ENCODE measurements at places on chromosomes 2 and 18.

GRCh38 chr18:38450876-38451275 is 885.3 kb upstream of the CELF4 start:
- peak; percentile 43 for DNase-seq

DNA sequence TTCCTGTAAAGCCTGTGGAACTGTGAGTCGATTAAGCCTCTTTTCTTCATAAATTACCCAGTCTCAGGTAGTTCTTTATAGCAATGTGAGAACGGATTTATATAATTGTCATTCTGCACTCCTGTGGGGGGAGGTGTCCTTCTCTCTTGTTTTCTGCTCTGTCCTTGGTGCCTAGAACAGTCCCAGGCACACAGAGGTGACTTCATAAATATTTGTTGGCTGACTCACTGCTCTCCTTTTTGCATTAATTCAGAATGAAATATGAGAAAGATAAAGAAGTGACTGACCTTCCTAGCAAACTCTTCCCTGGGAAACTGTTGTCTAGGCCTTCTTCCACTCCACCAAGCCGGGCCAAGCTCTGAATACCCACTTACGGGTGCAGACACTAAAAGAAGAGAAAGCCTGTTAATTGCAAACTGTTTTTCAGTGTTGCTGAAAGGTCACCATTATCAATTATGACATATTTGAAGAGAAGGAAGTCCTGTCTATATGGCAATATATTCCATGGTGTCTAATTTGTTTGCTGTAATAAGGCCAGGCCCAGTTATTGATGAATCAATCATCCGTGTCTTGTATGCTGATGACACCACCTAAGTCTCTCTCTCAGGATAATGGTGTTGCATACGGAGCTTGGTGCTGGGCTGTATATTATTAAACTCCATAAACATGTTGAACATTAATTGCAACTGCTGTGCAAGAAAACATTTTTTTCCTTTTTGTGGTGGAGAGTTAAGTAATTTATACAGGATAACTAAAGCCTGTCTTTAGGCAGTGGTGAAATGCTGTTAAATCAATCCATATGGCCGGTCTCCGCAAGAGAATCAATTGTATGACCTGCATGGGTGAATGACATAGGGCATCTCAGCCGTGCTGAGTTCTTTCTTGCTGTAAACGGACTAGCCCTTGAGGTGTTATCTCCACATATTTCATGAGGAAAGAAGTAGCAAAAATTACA is 567.5 kb downstream of the SLC4A3 start:
- peak; percentile 13 for DNase-seq

DNA sequence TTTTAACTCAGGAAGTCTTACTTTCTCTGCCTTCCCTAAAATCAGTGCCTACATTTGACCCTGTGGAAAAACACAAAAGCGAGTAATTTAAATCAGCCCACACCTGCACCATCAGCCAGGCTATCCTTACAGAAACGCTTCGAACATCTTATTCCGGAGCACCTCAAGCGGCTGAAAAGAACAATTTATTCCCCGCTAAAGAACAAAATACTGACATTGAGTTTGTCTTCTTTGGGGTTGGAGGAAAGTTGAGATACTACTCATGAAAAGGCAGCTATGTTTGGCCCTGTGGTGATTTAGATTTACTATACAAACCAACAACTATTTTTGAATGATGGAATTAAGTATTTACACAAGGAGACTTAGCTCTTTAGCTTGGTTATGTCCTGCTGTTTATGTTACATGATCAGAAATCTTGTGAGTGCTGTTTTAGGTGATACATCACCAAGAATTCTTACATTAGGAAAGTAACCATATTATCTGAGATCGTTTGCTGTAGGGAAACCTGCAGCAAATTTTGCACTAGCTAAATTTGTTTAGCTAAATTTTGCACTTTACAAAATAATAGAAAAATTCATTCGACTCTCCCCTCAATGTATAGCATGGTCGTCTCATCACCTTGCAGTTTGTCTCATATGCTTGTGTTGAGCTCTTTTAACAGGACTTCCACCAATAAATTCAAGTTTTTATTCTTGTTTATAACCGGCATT is 158.8 kb upstream of the SIX2 start:
- no peak for DNase-seq

GRCh38 chr2:21422050-21422449 is 298.3 kb downstream of the TDRD15 start:
- DNase-seq: no peak

- no peak for DNase-seq
These were observed 40.5 kb upstream of the HS6ST1 start for GRCh38 chr2:128358941-128359731.

DNA sequence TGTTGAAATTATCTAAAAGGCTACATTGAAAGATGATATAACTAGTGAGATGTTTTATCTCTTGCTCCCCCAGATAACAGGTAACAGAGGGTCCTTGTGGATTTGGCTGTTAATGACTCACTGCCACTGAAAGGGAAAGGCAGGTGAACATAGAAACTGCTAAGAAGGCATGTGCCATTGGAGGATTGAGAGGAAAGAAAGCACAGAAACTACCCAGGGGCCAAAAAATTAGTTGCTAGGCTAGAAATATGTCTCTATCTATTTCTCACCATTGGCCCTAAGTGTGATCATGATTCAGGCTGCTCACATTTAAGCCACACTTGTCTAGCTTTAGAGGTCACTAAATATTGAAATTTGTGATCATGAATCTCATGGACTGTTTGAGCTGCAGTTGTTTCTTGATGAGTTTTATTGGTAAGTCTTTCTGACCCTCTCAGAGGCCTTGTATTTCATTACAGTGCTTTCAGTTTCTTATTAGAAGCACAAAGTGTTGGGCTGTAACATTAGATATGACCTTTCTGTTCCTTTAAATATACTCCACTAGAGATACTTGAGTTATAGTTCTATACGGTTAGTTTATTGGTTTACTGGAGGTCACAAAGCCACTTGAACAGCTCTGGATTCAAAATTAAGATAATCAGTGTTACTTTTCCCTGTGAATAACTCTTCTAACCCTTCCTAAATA is 26.2 kb downstream of the NAB1 start:
- DNase-seq: no peak

- DNase-seq: no peak
These were observed 64.5 kb upstream of the CTLA4 start for GRCh38 chr2:203803053-203803429.

GRCh38 chr2:26346454-26347053 is at the start of gene ADGRF3:
Gene ADGRF3 (minus strand): TSS chr2:26346789. CDS start chr2:26346234, 555 bp downstream.
- DNase-seq: no peak

- peak; percentile 16 for DNase-seq
These were observed 27.6 kb downstream of the CELF4 start for GRCh38 chr18:37537868-37538525.

DNA sequence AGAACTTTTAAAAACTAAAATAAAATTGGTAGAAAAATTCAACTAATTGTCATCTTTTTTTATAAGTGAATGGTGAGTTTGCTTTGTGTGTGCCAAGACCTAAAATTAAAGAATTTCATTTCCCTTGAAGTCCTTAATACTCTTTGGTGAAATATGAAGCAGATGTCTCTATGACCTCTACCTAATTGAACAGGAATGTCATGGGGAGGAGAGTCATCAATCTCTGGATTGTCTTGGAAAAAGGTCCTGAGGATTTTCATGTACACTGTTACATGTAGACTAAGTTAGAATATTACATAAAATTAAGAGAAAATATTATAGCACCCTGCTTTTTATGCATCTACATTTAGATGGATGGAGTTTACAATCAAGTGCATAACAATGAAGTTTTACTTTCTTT is 177.9 kb upstream of the LRP1B start:
- no peak for DNase-seq
